ENCODE measurements at places on chromosomes 4 and X.

DNA sequence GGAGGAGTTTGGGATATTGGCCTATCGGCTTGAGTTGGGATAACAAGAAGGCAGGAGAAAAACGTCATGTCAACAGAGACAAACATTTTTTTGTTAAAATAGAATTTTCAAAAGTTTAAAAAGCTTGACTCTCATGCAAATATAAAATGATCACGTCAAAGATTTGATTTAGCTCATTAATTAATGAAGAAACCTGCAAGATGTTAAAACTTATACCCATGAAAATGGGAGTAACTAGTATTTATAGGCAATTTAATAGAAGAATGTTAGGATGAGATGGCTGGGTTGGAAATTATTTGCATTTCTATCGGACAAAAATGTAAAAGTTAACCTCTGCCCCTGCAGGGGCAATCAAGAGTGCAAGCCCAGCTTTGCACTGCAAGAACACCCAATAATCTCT, 184.6 kb upstream of the BCOR start:
- no peak for DNase-seq

DNA sequence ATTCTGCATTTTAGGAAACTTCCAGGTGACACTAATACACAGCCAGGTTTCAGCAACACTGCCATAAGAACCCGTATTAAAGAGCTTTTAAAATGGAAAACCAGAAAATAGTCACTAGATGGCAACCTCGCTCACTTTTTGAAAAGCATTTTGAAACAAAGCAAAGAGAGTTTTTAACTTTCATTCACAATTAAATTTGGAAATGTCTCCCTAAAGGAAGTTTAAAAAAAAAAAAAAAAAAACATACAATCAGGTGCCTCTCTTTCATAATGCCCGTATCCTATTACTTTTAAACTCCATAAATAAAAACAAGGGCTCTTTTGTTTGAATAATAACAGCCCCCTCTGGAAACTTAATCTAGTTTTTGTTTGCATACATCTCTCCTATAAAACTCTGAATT, 20.3 kb downstream of the MEPE start:
- DNase-seq = no peak

GRCh38 chrX:136665258-136665900, 17.4 kb downstream of the CD40LG start:
- no peak for DNase-seq

- DNase-seq = no peak
Measured at GRCh38 chrX:153638041-153638371, 9.0 kb upstream of the DUSP9 start.

- no peak for DNase-seq
Measured at GRCh38 chr4:188822698-188823097, 683.5 kb downstream of the TRIML1 start.

DNA sequence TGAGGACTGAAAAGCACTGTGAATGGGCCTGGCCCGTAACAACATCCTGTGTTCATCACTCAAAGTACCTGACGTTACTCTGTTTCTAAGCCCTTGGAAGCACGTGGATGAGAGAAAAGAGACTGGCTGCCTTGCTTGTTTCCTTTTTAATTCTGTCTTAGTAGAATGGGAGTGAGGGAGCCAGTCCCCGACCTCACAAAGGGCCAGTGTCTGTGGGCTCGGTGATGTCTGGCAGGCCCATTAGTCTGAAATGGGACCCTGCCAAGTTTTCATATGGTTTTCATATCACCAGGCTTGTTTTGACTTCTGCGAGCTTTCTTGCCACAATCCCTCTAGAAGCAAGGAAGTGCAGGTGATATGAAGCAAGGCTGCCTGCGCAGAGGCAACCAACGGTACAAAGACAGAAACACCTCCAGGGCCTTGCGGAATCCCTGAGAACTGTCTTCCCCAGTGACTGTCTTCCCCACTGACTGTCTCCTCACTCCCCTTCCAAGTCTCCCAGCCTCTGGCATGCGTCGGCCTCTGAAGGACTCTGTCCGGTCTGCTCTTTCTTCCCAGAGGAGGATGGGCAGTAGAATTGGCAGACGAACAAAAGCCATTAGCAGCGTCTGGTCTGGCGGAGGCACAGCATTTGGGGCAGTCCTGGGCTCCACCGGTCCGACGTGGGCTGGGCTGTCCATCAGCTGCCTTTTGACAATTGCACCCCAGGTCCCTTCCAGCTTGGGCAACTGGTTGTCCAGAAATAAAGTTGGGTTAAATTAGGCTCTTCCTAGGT, 20.2 kb upstream of the RASL11B start:
- no peak for DNase-seq

DNA sequence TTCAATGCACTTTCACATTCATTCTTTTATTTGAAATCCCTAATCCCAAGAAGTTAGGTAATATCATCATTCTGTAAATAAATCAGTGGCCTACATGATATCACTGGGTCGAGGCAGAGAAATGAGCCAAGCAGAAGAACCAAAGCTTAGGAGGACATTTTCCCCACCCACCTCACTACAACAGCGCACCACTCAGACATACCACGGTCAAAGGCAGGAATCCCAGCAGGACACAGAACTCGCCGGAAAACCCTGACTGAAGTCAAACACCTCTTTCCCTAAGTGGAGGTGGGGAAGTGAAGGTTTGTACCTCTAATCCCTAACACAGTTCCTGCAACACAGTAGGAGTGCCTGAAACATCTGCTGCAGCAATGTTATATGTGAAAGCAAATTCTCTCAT, 21.5 kb downstream of the RELL1 start:
- DNase-seq = no peak

DNA sequence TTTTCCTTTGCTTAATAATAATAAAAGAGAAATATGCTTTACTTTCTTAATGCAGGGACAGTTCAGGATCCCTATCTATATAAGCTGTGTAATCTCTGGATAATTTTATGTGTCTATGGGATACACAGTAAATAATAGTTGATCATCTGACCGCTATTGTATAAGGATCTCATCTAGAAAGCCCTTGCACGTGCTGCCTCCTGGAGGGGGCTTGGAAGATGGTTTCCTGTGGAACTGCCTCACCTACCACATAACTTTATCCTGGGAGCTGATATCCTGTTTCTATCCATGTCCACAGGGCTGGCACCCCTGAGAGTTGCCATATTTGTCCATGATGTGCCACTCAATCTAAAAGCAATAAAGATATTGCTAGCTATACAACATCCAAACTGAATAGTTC, 139.3 kb upstream of the FRMPD4 start:
- no peak for DNase-seq

DNA sequence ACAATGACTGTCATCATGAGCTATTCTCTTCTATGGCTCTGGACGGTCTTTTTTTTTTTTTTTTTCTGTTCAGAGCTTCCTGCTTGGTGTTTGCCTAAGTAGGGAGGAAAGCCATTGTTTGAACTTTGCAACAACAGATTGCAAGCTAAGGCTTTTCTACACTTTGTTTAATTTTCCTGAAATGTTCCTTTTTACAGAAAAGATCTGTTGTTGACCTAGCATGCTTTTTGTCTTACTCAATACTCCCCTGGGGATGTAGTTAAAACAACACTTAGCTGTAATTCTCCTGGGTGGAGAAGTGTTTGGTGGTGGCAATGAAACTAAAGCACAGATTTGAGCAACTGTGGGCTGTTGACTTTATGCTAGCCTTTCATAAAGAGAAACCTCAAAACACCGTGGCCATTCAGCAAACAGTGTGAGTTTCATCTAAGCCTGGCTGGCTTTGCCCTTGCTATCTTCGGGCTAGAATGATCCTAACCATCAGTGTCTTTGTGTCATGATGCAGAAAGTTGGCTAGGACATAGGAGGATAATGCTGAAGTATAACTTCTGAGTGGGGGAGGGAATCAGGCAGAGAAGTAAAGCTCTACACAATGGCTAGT, 110.5 kb downstream of the ANXA3 start:
- no peak for DNase-seq

Data from stimulated activated CD8-positive, alpha-beta memory T cell treated with anti-CD3 and anti-CD28 coated beads, Interleukin-7, amount 100 ng/mL, for 1 hour (primary cell).